ENCODE measurements at places on chromosomes 1 and 21.

DNA sequence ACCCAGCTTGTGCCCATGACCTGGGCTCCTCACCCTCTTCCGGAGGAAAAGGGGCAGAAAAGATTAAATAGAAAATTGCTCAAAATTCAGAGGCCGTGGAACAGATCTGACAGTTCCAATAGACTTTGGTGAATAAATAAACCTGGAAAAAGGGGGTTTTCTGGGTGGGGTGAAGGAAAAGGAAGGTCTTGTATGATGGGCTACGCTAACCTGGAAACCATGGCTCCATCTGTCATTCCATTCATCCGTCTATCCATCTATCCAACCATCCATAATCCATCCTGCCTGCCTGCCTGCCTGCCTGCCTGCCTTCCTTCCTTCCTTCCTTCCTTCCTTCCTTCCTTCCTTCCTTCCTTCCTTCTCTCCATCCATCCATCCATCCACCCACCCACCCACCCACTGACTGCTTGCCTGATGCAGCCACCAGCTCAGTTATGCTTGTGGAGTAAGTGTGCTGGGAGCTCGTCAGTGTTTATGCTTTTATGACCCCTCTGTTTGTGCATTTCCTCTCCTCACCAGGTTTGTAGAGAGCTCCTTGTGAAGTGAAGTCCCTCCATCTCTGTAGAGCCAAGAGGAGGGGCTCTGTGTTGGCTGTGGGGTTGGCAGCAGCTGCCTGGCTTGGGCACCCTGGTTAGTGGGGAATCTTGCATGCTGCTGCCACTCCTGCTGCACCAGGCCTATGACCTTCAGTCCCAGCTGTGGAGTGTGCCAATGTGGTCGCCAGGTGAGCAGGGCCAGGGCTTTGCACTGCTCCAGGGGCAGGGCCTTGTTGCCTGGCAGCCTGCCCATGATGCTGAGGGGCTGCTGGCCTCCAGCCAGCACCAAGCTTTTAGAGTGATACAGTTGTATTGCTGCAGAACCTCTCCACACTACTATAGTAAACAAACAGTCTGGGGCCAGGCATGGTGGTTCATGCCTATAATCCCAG, 16.0 kb upstream of the POU3F1 start:
- DNase-seq: no peak

DNA sequence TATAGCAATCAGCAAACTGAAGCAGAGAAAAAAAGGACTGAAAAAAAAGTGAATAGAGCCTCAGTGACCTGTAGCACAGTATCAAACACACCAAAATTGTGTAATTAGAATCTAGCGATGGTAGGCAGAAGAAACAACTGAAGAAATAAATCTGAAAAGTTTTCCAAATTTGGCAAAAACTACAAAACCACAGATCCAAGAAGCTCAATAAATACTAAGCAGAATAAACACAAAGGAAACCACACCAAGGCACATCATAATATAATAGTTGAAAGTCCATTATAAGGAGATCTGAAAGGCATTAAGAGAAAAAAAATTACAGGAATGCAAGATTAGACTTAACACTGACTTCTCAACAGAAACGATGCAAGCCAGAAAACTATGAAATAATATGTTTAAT, 7.1 kb upstream of the IL12RB2 start:
- no peak for DNase-seq

DNA sequence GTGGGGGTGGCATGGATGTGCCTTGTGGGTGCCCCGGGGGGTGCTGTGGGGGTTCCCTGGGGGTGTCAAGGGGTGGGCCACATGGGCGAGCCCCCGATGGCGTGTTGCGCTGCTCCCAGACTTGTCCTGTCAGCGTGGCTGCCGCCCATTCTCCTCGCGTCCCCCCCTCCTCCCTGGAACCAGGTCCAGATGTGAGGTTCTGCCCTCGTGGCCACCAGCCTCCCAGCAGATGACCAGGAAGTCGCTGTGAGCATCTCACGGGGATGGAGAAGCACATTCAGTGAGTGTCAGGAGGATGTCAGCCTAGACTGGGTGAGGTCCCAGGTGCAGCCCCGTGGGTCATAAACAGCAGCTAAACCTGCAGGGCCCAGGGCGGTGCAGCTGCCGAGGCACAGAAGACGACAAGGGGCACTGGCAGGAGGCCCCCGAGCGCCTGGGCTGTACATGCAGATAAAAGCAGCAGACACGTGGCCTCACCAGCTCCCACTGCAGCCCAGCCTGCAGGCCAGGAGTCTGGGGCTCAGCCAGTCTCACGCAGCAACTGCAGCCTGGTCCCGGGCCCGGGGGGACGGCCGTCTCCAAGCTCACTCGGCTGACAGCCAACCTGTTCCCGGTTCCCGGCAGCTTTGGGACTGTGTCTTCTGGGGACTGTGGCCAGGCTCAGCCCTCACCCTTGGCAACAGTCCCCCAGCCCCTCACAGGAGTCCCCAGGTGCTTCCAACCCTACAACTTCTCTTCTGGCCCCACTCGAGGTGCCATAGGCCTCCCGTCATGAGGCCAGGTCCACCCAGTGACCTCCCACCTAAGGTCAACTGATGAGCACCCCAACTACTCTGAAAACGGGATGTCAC, 17.5 kb upstream of the COL6A2 start:
- no peak for DNase-seq

DNA sequence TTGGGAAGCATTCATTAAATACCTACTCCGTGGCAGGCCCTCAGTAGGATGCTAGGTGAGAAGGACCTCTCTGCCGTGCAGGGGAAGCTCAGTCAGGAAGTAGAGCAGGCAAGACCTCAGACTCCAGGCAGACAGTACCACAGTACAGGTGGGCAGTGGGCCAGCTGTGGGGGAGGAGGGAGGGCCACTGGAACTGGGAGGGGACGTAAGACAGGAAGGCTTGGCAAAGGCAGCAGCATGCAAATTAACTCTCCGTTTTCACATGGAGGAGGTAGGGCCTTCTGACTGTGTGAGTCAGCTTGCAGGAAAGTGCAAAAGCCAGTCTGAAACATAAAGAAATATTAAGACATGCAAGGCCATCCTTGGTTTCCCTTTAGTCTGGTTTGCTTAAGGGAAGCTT, 157.7 kb downstream of the TRIM33 start:
- no peak for DNase-seq

DNA sequence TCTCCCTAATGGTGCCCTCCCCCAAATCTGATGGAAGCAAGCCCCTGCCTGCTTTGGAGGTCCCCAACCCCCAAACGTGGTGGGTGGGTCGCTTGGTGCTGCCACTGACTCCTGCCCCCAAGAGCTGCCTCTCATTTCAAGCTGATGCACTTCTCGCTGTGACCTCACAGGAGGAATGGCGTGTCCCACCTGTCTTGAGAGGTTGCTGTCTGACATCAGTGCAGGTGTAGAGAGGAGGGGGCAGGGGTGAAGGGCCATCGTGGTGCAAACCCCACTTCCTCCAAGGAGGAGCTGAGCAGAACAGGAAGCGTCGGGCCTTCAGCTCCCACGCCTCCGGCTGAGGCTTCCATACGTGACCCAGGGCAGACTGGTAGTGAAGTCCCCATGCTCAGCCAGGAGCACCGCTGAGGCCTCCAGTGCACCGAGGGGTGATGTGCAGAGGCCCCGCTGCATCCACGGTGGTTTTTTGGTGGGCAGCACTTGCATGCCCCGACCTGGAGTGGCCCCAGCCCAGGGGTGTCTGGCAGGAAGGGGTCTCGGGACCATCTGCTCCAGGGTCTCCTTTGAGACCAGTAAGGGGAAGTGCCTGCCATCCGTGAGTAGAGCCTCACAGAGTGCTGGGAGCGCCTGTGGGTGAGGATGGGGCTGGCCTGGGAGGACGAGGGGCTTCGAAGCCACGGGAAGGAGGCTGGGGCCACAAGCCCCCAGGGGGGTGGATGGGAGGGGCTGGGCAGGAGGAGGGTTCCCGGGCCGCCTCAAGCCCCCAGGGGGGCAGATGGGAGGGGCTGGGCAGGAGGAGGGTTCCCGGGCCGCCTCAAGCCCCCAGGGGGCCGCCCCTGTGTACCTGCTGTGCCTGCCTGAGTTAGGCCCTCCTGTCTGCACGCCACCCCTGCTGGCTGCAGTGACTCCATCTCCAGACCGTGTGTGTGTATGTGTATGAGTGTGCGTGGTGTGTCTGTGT, 39.8 kb downstream of the WDR4 start:
- DNase-seq: no peak

DNA sequence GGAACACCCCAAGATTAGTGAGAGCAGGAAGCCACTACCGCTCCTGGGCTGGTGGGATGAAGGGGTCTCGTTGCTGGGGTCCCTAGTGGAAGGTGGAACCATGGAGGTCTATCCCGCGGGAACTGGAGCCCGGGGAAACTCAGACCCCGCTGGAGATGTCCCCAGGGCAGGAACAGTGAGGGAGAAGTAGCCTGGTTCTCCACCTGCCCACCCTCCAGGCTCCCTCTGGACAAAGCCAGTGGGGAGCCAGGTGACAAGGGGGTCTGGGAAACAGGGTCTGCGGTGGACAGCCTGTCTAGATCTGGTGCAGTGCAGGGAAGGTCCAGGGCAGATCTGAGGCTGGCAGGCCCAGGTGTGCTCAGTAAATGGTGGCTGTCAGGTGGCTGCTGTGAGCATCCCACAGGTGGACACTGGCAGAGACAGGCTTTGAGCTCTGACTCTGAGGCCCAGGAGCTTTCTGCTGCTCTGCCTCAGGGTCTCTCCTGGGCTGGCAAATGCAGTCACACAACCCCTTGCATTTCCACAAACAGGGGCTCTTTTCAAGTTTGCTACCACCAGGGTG, 88.0 kb upstream of the TLR5 start:
- DNase-seq: no peak

DNA sequence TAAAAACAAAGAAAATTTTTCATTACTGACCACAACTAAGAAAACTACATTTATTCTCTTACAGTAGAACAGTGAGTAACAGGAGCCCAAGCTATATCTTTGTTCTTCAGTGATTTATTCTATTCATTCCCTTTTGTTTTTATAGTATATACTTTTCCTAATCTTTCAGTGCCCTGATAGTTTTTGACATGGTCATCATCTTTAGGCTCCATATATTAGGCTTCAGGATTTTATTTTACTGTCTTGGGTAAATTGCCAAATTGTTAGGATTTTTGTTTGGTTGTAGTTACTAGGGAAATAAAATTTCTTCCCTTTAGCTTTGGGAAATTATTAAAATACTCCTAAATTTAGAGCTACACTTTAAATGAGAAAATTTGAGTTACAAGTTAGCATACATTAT, 10.3 kb downstream of the FBXO28 start:
- DNase-seq: no peak
